ENCODE measurements at places on chromosomes 2 and 18. TPM values are rescaled to one million over a fixed set of nuclear protein-coding genes. Genes with fewer than 3 reads are reported as not detected.

GRCh38 chr2:235191978-235192377 is 240.2 kb downstream of the SH3BP4 start:
- DNase-seq = no peak

- no peak for DNase-seq
These were observed 21.8 kb downstream of the ATAD2B start for GRCh38 chr2:23905155-23905554.

HOXD10 gene
- not detected for total RNA-seq

DNA sequence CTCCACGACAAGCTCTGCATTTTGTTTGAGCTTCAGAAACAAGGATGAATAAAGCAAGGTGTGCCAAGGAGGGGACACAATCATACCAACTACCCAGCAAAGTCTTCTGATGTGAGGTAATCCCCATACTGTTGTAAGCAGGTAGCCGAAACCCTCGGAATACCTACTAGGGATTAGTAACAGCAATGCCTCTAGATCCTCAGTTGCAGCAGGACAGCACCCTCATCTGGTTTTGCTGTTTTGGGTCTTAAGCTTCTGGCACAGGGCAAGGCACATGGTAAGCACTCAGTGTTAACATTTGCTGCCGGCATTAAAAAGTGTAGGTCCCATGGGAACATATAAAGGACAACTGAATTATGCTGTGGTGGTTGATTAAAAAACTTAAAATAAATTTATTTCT is 16.0 kb upstream of the LINC00305 start:
- DNase-seq = no peak

ANO7 gene
- 4.1 TPM for total RNA-seq

GRCh38 chr2:127592761-127593227 is 53.2 kb upstream of the GPR17 start:
- DNase-seq = no peak

GRCh38 chr2:191991442-191991841 is 144.6 kb upstream of the CAVIN2 start:
- peak; percentile 30 for DNase-seq

- no peak for DNase-seq
These were observed 337.6 kb upstream of the FIGN start for GRCh38 chr2:164073101-164074074.

DNA sequence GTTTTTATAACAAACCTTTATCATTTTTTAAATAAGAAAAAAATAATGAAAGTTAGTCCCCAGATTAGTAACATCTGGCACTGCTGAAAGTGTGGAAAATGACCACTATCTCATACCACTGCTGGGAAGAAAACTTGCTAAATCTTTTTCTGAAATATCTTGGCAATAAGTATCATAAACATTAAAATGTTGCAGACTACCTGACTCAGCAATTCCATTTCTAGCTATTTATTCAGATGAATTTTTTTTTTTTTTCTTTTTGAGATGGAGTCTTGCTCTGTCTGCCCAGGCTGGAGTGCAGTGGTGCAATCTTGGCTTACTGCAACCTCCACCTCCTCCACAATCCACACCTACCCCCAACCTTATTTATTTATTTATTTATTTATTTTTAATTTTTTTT is 35.3 kb upstream of the SOS1 start:
- DNase-seq = no peak

DNA sequence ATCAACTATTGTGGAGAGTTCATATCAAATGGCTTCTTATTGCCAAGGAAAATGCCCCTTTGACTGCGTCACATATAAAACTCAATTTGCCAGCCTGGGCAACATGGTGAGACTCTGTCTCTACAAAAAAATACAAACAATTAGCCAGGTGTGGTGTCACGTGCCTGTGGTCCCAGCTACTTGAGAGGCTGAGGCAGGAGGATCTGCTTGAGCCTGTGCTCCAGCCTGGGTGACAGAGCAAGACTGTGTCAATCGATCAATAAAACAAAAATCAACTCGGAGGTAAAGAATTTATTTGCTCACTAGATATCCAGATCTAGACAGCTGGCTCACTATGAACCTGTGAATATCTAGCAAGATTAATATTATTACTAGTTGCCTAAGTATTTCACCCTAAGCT is 1.7 kb upstream of the ZCCHC2 start:
- no peak for DNase-seq

KRCC1 gene
- total RNA-seq = 1.9 TPM

TXNDC2 gene
- 2.0 TPM for total RNA-seq

ASB18 gene
- total RNA-seq = not detected

TMBIM1 gene
- 102 TPM for total RNA-seq

PROKR1 gene
- total RNA-seq = 0.18 TPM

- no peak for DNase-seq
These were observed 19.0 kb upstream of the ESPNL start for GRCh38 chr2:238081150-238081549.

Data from K562 (cell line).